ENCODE measurements at places on chromosomes 12 and 14.

DNA sequence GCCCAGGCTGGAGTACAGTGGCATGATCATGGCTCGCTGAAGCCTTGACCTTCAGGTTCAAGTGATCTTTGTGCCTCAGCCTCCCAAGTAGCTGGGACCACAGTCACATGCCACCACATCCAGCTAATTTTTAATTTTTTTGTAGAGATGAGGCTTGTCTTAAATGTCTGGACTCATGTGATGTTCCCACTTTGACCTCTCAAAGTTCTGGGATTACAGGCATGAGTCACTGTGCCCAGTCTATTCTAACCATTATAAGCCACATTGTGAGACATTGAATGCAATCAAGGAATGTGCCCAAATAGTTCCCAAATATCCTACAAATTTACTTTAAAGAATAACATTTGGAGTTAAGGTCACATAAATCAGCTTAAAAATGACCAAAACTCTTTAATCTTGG is 130.7 kb upstream of the ARID2 start:
- DNase-seq: no peak

GRCh38 chr12:894226-894625 is 55.3 kb downstream of the RAD52 start:
- DNase-seq: no peak

DNA sequence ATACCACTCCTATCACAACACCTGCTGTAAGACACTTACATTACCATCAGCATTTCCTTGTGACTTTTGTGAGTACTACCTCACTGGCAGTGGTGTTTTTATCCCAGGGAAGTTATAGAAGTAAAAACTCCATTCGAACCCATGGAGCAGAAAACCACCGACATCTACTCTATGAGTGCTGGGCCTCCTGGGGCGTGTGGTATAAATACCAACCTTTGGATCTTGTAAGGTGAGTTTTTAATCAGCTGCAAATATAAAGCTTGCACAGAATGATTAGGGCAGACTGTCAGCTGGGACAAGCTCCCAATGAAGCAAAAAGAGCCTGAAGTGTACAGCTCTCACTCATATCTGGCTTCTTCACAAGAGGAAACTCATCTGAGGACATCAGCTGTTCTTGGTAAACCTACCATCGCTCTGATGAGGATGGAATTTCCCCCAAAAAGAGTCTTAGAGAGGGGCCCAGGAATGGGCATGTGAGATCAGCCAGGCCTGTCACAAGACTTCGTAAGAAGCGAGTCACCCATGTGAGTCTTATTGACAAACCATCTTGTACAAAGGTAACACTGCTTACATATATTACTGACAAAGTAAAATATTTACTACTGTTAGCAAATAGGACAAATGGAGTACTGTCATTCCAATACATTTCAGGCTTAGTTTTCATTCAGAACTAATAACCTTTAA is 170.0 kb downstream of the SLC5A8 start:
- no peak for DNase-seq

GRCh38 chr12:67025543-67026114 is 243.5 kb upstream of the CAND1 start:
- DNase-seq: peak; percentile 80

- peak; percentile 80 for DNase-seq
Observed at GRCh38 chr12:123150275-123150743, 581 bp downstream of the PITPNM2 start.

GRCh38 chr14:53526200-53526599 is 373.1 kb upstream of the DDHD1 start:
- DNase-seq: no peak

DNA sequence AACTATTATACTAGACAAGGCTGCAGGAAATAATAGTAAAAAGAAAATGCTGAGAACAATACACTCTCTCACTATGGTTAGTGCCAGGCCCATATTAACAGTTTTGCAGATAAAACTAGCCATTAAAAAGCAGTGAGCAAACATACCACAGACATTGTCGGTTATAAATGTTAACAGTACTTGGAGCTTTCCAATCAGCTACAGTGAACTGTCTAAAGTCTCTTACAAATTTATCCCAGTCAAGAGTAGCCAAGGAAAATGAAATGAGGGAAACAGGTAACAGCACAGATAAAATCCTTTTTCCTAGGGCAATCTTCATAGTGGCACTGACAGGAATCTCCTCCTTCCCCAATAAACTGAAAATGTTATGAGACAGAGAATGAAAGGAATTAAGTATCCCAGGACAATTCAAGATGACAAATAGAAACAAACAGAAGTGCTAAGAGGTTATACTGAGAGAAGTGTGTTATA is 30.8 kb downstream of the PAWR start:
- DNase-seq: no peak

- DNase-seq: peak; percentile 52
Observed at GRCh38 chr12:98698603-98699463, 53.7 kb downstream of the APAF1 start.

- DNase-seq: no peak
Observed at GRCh38 chr12:13169272-13169671, 27.3 kb upstream of the EMP1 start.

DNA sequence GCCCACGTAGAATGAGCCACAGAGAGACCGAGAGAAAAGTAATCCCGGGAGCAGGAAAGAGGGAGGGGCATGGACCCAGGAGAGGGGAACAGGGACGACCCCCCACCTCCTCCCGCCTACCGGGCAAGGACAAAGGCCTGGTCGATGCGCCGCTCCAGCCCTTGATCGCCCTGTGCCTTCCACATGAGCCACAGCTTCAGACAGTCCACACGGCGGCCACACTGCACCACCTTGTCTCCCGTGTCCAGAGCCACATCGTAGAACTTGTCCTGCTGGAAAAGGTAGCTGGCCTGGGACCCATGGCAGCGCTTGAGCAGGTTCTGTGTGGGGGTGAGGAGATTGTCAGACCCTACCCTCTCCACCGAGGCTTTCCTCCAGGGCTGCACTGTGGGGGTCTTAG is 20.5 kb upstream of the ZNF740 start:
- DNase-seq: no peak

DNA sequence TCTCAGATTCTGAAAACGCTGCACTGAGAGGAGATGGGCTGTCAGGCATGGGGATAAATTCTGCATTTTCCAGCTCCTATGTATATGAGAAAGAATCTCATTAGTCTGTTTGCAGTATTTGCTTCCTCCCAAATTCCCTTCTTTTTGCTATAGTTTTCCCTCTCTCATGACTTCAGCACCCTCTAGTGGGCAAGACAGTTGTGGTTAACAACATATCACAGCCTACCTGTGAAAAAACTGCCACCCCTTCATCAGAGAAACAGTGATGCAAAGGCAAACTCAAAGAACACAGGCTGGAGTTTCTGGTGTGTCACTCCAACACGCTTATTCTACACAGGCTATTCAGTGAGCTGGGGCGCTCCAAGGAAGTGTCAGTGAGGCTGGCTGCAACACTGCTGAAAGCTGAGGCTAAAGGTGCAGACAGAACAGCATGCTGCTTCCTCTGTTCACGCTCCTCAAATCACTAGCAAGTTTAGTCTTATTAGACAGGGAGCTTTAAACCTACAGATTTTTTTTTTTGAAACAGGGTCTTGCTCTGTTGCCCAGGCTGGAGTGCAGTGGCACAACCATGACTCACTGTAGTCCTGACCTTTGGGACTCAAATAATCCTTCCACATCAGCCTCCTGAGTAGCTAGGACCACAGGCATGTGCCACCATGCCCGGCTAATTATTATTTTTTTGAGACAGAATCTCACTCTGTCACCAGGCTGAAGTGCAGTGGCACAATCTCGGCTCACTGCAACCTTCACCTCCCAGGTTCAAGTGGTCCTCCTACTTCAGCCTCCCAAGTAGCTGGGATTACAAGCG is 19.3 kb downstream of the ZC2HC1C start:
- DNase-seq: peak; percentile 33

All from K562 (cell line).